ENCODE measurements at places on chromosomes 16 and 17. TPM values are rescaled to one million over a fixed set of nuclear protein-coding genes. Genes with fewer than 3 reads are reported as not detected.

GRCh38 chr17:80878876-80879722 lies 112.5 kb upstream of the CHMP6 start:
- H3K27ac ChIP-seq, result no peak overlapping the region
- H3K36me3 ChIP-seq, result peaks cover 41% of the 10 kb centered on the region
- H3K4me1 ChIP-seq, result no peaks in the 10 kb centered on the region

DNA sequence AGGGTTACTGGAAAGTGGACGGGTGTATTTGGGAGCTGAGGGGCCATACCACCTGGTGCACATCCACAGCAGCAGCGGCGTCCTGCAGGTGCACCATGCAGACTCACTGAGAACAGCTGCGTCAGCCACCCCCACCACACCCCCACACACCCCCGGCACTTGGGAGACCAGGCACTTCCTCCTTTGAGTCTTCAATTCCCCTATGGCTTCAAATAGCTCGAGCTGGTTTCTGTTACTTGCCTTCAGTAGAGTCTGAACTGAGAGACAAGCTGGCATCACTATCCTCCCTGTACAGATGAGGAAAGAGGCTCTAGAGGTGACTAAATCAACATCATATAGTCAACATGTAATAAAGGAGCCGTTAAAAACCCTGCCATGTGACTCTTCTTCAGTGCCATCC lies 15.4 kb downstream of the CUEDC1 start:
- H3K4me1 ChIP-seq, result peaks cover 75% of the 10 kb centered on the region
- no peak overlapping the region for H3K27ac ChIP-seq
- no peaks in the 10 kb centered on the region for H3K27me3 ChIP-seq
- DNase-seq, result no peak
- H3K4me3 ChIP-seq, result no peak overlapping the region
- no peaks in the 10 kb centered on the region for H3K36me3 ChIP-seq

- H3K4me1 ChIP-seq, result peaks cover 38% of the 10 kb centered on the region
- no peak for DNase-seq
- no peaks in the 10 kb centered on the region for H3K36me3 ChIP-seq
- no peak overlapping the region for H3K4me3 ChIP-seq
Observed at GRCh38 chr16:2194852-2195321, 1.5 kb downstream of the CASKIN1 start.

DNA sequence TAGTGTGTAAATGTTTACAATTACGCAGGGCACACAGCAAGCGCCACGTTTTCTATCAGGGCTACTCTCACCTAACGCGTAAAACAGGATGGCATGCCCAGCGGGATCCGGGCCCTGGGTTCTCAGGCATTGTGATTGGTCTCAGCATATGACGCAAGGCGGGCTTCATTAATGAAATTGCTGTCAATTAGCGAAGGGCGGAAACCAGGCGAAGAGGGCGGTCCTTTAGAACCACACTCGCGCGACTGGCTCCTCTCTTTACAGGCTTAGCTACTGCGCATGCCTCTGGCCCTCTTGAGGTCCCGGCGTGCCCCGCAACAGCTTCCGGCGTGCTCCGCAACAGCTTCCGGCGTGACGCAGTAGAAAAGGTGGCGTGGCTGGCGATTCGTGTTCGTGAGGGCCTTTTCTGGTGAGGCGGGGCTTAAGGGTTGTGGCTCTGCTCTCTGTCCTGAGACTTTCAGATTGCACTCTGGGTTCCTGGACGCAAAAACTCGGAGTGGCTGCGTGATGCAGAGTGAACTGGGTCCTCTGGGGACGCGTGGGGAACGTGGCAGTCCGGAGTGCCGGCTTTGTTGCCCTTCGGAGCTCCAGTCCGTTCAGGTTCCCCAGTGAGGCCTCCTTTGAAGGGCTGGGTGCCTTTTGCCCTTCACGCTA lies 9.2 kb downstream of the OR2C1 start:
- H3K36me3 ChIP-seq, result no peaks in the 10 kb centered on the region
- peak overlapping the region; percentile 33 for H3K4me3 ChIP-seq
- no peaks in the 10 kb centered on the region for H3K4me1 ChIP-seq

KRTAP4-6 gene
- total RNA-seq, result 13.0 TPM

DBNDD1 gene
- 7.5 TPM for total RNA-seq

- peaks cover 95% of the 10 kb centered on the region for H3K36me3 ChIP-seq
- no peak for DNase-seq
- H3K27ac ChIP-seq, result no peak overlapping the region
Observed at GRCh38 chr17:4175921-4176807, 33.2 kb downstream of the CYB5D2 start.

DNA sequence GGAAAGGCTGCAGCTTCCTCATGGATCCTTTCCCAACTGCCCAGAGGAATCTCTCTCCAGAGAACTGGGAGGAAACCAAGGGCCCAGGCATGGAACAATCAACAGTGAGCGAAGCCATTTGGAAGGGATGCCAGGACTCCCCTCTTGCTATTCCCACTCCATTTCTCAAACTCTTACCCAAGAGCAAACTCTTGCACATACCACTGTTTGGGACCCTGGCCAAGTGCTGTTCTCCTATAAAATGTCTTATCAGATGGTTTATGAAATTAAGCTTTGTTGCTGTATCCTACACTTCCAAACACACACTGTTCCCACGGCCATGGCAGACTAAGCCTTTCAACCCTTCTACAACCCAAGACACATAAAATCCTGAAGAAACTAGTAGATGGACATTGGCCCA lies 48.3 kb upstream of the AXIN2 start:
- no peaks in the 10 kb centered on the region for H3K36me3 ChIP-seq
- no peak overlapping the region for H3K27ac ChIP-seq
- peak; percentile 16 for DNase-seq
- H3K27me3 ChIP-seq, result no peaks in the 10 kb centered on the region
- peaks cover 3% of the 10 kb centered on the region for H3K4me1 ChIP-seq
- H3K4me3 ChIP-seq, result no peak overlapping the region

DNA sequence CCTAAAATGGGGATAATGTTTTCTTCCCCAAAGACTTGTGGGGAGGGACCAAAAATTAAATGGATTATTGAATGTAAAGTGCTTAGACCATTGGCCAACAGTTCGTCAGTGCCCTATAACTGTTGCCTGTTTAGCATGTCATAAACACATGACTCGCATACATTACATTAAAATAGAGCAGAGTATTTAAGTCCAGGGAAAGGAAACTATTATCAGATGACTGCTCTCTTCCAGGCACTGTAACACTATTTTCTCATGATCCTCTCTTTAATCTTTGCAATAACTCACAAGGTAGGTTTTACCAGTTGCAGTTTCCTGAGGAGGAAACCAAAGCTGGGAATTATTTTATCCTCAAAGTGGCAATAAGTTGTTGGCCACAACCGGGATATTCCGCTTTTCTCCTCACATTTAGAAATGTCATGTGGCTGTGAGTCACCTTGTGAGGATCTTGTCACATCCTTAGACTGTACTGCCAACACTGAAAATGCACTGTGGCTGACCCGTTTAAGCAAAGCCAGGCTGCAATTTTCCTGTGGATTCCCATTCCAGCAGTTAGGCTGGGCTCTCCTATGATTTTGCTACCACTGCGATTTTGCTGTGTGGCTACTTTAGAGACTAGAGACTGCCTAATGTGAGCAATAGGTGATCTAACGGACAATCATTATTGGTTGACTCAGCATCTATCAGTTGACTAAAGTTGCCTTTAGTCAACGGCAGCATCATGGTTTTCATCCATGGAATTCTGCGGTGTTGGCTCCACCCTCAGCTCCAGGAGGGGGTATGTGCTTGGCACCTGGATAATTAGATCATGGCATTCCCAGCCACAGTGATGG lies 58.3 kb upstream of the DHX40 start:
- peak overlapping the region; percentile 15 for H3K27ac ChIP-seq
- H3K4me3 ChIP-seq, result no peak overlapping the region
- no peaks in the 10 kb centered on the region for H3K36me3 ChIP-seq
- H3K4me1 ChIP-seq, result no peaks in the 10 kb centered on the region
- DNase-seq, result no peak

Measured in suprapubic skin (tissue), 4 donors.